Activated CD4-positive, alpha-beta T cell treated with anti-CD3 and anti-CD28 coated beads for 48 hours (primary cell): ENCODE measurements at places on chromosomes 12 and 14.

GRCh38 chr12:49872781-49873181 lies 29.9 kb upstream of the BCDIN3D start:
- DNase-seq: no peak

DNA sequence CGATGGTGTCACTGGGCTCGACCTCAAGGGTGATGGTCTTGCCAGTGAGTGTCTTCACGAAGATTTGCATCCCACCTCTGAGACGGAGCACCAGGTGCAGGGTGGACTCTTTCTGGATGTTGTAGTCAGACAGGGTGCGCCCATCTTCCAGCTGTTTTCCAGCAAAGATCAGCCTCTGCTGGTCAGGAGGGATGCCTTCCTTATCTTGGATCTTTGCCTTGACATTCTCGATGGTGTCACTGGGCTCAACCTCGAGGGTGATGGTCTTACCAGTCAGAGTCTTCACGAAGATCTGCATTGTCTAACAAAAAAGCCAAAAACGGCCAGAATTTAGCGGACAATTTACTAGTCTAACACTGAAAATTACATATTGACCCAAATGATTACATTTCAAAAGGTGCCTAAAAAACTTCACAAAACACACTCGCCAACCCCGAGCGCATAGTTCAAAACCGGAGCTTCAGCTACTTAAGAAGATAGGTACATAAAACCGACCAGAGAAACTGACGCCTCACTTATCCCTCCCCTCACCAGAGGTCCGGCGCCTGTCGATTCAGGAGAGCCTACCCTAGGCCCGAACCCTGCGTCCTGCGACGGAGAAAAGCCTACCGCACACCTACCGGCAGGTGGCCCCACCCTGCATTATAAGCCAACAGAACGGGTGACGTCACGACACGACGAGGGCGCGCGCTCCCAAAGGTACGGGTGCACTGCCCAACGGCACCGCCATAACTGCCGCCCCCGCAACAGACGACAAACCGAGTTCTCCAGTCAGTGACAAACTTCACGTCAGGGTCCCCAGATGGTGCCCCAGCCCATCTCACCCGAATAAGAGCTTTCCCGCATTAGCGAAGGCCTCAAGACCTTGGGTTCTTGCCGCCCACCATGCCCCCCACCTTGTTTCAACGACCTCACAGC lies 717 bp downstream of the UBC start:
- peak; percentile 99 for DNase-seq

DNA sequence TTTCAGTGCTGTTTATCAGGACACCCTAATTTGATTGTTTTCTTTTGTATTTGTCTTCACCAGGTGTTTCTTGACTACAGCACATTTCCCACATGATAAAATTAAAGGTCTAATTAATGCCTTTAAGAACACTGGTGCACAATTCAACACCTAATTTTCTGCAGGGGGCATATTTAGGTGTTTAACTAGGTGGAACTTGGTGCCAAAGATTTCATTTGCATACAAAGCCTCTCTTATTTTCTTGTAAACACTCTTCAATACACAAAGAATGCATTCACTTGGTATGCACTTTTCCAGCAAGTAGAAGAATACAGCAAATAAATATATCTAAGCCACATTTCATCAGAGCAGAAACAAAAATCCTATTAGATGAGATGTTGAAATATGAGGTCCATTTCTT lies 646.2 kb upstream of the FOXG1 start:
- no peak for DNase-seq

DNA sequence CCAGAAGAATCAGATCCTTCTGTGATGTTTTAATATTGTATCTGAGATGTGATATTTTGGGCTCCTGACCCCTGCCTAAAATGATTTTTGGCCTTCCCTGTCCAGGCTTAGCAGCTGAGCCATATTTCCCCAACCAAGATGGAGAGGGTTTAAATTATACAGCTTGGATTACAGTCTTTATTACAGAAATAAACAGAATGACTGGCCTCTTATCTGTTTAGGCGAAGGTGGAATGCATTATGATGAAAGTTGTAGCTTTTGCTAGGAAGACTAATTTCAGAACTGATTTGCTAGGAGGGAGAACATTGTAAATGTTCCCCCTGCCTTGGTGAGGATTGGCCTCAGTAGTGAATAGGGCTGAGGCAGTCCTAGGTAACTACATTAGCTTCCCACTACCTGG lies 23.3 kb downstream of the BMAL2 start:
- no peak for DNase-seq

GRCh38 chr14:104494483-104494882 lies 85.1 kb upstream of the C14orf180 start:
- DNase-seq: no peak

DNA sequence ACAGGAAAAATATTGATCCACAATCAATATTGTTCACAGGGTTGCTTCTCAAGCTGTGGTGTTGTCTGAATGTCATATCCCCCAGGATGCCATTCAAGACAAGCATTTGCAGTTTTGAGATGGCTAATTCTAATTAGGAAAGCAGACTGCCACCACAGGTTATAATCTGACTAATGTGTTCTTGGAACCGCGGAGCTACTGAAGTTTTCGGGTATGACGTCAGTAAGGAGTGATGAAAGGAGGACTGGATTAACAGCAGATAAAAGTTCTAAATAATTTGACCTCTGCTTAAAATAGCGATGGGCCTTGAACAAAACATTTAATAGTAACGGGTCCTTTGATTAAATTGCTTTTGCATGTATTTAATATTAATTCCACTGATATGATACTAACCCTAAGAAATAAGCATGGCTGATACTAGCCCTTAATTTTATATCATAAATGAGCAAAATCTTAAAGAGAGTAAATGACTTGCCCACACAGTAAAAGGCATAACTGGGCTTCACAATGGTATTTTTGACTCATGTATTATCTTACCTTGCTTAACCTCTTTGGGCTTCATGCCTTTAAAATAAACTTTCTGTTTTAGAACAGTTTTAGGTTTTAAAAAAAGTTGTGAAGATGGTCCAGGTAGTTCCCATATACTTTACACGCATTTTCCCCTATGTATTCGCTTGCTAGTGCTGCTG lies 50.3 kb downstream of the TSHR start:
- DNase-seq: no peak
